Right cardiac atrium (tissue), 5 donors: ENCODE measurements at places on chromosomes 3 and 15.

DNA sequence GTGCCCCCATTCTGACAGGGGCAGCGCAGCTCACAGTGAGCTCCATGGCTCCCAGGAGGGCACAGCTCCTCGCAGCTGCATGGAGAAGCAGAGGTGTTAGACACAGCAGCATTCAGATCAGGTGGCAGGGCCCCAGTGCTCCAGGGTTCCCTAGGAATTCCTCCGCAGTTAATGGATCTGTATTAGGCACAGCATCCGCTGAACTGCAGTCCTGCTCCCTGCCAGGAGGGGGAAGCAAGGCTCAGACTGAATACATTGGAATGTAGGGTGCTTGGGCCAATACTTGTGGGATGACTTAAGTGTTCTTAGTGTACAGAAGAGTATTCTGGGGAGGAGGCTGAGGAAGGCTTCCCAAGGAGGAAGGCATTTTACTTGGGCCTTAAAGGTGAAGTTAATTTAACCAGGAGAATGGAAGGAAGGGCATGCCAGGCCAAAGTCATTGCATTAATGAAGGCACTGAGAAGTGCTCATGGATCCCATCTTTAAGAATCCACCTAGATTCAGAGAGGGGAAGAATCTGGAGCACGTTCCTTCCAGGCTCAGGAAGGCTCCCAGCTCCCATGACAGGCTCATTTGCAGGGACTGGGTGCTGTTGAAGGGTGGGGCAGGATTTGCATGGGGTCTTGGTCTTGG lies 111.6 kb downstream of the RAB11A start:
- DNase-seq, result peak; percentile 79

DNA sequence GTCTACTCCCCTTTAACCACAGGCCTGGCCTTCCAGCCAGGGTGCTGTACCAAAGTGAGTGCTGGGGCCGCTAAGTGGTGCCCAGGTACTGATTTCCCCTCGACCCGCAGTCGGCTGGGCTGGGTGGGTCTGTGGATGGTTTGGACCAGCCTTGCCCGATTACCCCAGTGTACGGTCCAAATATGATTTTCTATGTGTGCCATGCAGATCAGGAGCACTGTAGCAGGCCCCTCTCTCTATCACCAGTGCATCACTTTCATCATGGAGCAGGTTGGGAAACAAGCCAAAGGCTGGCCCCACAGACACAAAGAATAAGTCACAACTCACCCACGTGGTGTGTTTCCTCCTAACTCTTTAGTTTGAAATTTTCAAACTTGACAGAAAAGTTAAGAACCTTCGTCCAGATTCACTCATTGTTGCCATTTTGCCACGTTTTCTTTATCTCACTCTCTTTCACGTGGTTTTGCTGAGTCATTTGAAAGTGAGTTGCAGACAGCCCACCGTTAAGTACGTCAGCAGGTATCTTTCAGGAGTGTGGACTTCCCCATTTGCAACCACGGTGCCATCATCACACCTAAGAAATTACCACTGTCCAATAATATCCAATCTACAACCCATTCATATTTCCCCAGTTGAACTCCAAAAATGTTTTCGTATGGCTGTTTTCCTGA lies 37.0 kb downstream of the ZNF710 start:
- DNase-seq, result no peak

- no peak for DNase-seq
Measured at GRCh38 chr15:32956006-32956405, 238.2 kb downstream of the GREM1 start.

GRCh38 chr3:188241072-188241471 lies 87.1 kb downstream of the LPP start:
- peak; percentile 68 for DNase-seq

- no peak for DNase-seq
Measured at GRCh38 chr3:48708481-48708889, 8.5 kb downstream of the IP6K2 start.

DNA sequence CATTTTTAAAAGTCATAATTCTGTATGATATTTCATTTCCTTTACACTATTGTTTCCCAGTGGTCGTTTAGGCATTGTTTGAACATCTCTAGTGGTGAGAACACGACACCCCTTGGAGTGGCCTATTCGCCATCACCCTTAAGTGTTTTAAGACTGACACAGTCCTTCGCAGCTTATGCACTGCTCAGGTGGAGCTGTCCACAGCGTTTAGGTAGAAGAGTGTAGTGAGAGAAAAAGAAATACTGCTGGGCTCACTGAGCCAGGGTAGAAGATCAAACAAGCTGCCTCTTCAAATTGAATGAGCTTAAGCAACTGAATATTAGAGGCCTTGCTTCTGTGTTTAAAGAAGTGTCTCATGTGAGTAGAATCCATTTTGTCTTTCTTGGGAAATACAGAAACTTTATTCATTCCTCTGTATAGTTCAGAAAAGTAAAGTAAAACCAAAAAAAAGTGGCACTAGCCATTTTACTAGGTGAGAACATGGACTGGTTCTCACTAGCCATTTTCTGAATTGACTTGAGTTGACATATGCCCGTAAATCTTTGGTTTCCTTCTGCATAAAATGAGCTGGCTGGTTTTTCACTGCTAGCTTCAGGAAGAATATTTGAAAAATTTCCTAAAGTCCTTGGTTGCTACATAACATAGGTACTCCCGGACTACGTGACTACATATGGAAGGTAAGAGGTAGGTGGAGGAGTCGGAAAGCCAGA lies 155.9 kb downstream of the P3H2 start:
- DNase-seq, result no peak
